Immature natural killer cell (primary cell): ENCODE measurements at places on chromosomes 5 and 9. TPM values are rescaled to one million over a fixed set of nuclear protein-coding genes. Genes with fewer than 3 reads are reported as not detected.

Gene GRM6
- not detected for polyA plus RNA-seq

Gene SLC36A3
- polyA plus RNA-seq: not detected

Gene CDKN2A
- 2.3 TPM for polyA plus RNA-seq

Gene PRRX2
- not detected for polyA plus RNA-seq

Gene SPINK13
- not detected for polyA plus RNA-seq

Gene SARDH
- polyA plus RNA-seq: 1.2 TPM

- no peak overlapping the region for H3K4me3 ChIP-seq
- H3K36me3 ChIP-seq: no peaks in the 10 kb centered on the region
- H3K27me3 ChIP-seq: peaks cover under 1% of the 10 kb centered on the region
- no peaks in the 10 kb centered on the region for H3K4me1 ChIP-seq
- no peak overlapping the region for H3K27ac ChIP-seq
Measured at GRCh38 chr5:149419532-149419858, 40.4 kb upstream of the IL17B start.

DNA sequence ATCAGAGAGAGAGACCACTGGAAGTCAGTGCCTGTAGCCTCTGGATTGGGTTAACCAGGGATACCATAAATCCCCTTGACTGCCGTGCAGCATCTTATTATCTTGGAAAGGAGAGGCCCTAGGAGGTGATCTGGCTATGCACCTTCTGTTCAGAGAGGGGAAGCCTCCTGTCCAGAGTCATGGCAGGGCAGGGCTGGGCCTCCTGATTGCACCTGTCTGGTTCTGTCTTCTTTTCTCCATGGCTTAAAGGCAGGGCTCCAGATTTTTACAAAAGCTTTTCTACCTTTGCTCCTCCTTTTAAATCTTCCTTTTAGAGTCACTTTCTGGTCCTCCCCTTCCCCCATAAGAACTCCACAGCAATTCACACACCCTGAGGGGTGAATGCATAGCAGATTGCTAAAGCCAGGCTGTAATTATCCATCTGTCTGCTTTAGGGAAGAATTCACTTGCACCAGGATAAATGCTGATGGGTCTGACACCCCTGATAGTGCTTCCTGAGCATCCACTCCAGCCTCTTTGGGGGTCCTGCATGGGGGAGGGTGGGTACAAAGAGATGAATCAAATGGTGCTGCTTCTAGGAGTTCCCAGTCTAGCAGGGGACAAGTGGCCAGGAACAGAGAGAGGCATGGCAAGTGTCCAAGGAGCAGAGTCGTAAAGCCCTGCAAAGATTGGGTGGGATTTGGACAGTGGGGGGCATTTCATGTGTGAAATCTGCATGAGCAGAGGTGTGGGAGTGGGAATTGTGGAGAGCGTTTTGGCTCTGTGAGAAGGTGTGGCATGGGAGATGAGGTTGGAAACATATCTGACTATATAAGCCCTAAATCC, 141.3 kb upstream of the ALDH1B1 start:
- H3K27ac ChIP-seq: no peak overlapping the region
- H3K36me3 ChIP-seq: no peaks in the 10 kb centered on the region
- H3K4me3 ChIP-seq: no peak overlapping the region

DNA sequence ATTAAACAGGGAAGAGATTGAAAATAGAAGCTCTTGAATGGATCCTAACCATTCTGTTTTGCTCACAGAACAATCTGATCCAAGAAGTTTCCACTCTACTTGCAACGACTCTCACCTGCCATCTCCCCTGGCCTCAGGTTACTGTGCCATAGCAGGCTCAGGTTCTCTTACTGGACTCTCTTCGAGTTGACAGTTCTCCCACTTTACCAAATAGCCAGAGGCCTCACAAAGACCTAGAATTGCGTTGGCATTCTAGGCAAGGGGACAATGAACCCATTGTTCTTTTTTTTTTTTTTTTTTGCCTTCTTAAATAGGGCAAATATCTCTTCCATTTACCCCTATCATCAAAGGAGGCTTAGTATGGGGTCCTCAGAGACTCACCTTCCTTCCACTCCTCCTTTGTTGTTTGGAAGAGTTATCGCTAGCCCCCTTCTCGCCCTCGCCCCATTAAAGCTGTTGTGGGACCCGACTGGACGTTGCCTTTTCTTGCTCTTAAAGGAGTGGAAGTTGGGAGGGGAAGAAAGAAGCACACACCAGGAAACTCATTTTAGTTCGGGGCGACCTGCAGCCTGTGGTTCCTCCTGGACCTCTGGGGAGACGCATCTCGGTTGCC, 688 bp upstream of the PLPPR1 start:
- H3K4me3 ChIP-seq: no peak overlapping the region
- H3K36me3 ChIP-seq: no peaks in the 10 kb centered on the region
- peaks cover 6% of the 10 kb centered on the region for H3K27me3 ChIP-seq
- H3K4me1 ChIP-seq: no peaks in the 10 kb centered on the region
- H3K27ac ChIP-seq: no peak overlapping the region

GRCh38 chr5:110401881-110402280, 324.6 kb downstream of the TMEM232 start:
- no peak overlapping the region for H3K4me3 ChIP-seq
- no peaks in the 10 kb centered on the region for H3K36me3 ChIP-seq
- no peaks in the 10 kb centered on the region for H3K27me3 ChIP-seq
- H3K27ac ChIP-seq: no peak overlapping the region

GRCh38 chr5:143812085-143812705, at the start of gene HMHB1:
HMHB1 (plus strand) TSS chr5:143812161.
- DNase-seq: no peak
- peaks cover 3% of the 10 kb centered on the region for H3K27me3 ChIP-seq
- H3K27ac ChIP-seq: peak within 1 kb of the TSS; percentile 39
- peaks cover 10% of the 10 kb centered on the region for H3K4me1 ChIP-seq

DNA sequence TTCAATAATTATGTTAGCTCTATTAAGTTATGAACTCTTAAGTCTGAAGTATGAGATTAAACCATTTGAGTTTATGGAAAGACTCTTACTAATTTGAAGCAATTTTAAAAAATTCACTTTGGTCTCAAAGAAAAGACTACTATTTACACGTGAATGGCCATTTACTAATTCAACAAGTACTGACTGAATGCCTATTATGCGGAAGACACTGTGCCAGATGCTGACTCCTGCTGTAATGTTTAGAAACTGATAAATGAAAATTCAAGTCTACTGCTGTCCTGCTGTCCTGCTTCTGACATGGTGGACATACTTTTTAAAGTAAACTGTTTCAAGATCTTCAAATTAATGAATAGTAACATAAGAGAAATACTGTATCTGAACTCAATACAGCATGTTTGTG, 116.2 kb downstream of the MPDZ start:
- H3K4me1 ChIP-seq: no peaks in the 10 kb centered on the region
- H3K27me3 ChIP-seq: no peaks in the 10 kb centered on the region
- H3K27ac ChIP-seq: no peak overlapping the region
- H3K4me3 ChIP-seq: no peak overlapping the region
- DNase-seq: no peak
- H3K36me3 ChIP-seq: no peaks in the 10 kb centered on the region

DNA sequence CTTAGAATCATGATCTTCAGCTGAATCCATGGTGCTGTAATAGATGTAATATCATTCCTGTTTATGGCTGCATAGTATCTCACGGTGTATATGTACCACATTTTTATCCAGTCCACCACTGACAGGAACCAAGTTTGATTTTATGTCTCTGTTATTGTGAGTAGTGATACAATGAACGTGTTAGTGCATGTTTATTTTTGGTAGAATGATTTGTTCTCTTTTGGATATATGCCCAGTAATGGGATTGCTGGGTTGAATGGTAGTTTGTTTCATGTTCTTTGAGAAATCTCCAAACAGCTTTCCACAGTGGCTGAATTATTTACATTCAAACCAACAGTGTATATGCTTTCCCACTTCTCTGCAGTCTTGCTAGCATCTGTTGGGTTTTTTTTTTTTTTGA, 175.1 kb upstream of the CDH10 start:
- no peak overlapping the region for H3K4me3 ChIP-seq
- no peak overlapping the region for H3K27ac ChIP-seq
- no peak for DNase-seq
- H3K36me3 ChIP-seq: no peaks in the 10 kb centered on the region
- H3K4me1 ChIP-seq: no peaks in the 10 kb centered on the region

- no peak overlapping the region for H3K4me3 ChIP-seq
- H3K27ac ChIP-seq: no peak overlapping the region
- peaks cover 4% of the 10 kb centered on the region for H3K4me1 ChIP-seq
- no peak for DNase-seq
- H3K36me3 ChIP-seq: no peaks in the 10 kb centered on the region
Measured at GRCh38 chr9:105191508-105192121, 52.8 kb upstream of the SLC44A1 start.

GRCh38 chr5:131250751-131251475, 12.9 kb upstream of the CDC42SE2 start:
- H3K27ac ChIP-seq: peak overlapping the region; percentile 91
- no peaks in the 10 kb centered on the region for H3K36me3 ChIP-seq
- H3K27me3 ChIP-seq: peaks cover under 1% of the 10 kb centered on the region

DNA sequence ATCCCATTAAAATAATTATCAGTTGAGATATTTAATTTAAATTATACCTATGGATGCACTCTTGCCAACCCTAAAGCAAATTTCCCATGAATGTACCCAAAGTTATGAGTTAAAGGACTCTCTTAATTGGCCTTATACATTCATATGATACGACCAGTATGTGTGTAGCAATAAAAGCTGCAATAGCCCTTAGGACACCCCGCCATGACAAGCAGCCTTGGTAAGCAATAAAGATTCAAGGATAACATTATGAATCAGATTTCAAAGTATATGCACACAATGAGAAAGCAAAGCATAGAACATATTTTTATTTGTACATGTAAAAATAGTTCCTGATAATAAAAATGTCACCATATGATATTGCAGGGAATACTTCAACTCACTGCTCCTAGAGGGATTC, 1699.3 kb upstream of the CDH9 start:
- no peak for DNase-seq
- H3K4me3 ChIP-seq: no peak overlapping the region
- no peaks in the 10 kb centered on the region for H3K4me1 ChIP-seq
- H3K27me3 ChIP-seq: no peaks in the 10 kb centered on the region
- no peaks in the 10 kb centered on the region for H3K36me3 ChIP-seq

GRCh38 chr5:179313849-179314521, 31.3 kb downstream of the ADAMTS2 start:
- DNase-seq: no peak
- H3K36me3 ChIP-seq: no peaks in the 10 kb centered on the region
- H3K27me3 ChIP-seq: peaks cover 2% of the 10 kb centered on the region
- no peak overlapping the region for H3K27ac ChIP-seq
- H3K4me1 ChIP-seq: no peaks in the 10 kb centered on the region

DNA sequence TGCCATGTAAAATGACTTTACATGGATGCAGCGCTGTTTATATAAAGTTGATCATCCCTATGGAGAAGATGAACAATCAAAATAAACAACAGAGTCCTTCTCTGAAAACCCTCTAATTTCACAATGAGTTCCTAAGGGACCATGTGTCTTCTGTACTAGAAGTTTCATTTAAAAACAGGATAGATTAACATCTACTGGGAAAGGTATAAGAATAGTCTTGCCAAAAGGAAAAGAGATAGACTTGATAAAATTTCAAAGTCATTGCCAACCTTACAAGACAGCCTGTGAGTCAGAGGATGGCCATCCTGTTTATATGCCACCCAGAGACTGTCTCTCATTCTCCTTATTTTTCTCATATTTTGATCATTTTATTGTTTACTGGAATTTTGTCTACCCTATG, 367.1 kb upstream of the PDE4D start:
- H3K4me3 ChIP-seq: no peak overlapping the region
- peaks cover 2% of the 10 kb centered on the region for H3K27me3 ChIP-seq
- no peaks in the 10 kb centered on the region for H3K36me3 ChIP-seq
- no peak overlapping the region for H3K27ac ChIP-seq
- no peaks in the 10 kb centered on the region for H3K4me1 ChIP-seq
- no peak for DNase-seq

- no peaks in the 10 kb centered on the region for H3K4me1 ChIP-seq
- no peak for DNase-seq
- no peak overlapping the region for H3K27ac ChIP-seq
- H3K27me3 ChIP-seq: peaks cover 8% of the 10 kb centered on the region
- H3K4me3 ChIP-seq: no peak overlapping the region
Measured at GRCh38 chr5:112608975-112609374, 128.7 kb upstream of the APC start.

DNA sequence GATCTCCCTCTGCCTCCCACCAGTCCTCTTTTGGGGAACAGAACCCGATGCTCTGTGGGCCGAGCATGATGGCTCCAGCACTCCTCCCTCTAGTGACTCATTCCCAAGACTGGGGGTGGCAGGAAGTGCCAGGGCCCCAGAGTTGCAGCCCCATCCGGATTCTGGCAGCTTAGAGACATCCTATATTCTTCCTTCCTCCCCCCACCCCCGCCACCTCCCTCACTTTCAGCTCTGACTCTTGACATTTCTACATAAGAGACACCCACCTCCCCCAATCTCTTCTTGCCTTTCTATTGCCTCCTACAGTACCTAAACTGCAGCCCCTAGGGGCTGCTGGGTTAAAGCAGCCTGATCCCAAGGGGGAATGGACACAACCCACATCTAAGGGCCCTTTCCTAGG, 47.1 kb upstream of the MATR3 start:
- peaks cover 7% of the 10 kb centered on the region for H3K27me3 ChIP-seq
- no peaks in the 10 kb centered on the region for H3K4me1 ChIP-seq
- no peak overlapping the region for H3K27ac ChIP-seq
- peaks cover 3% of the 10 kb centered on the region for H3K36me3 ChIP-seq
- no peak for DNase-seq
- H3K4me3 ChIP-seq: no peak overlapping the region

GRCh38 chr5:84265130-84265529, 119.5 kb downstream of the EDIL3 start:
- H3K36me3 ChIP-seq: no peaks in the 10 kb centered on the region
- H3K27ac ChIP-seq: no peak overlapping the region
- H3K4me1 ChIP-seq: no peaks in the 10 kb centered on the region
- no peak overlapping the region for H3K4me3 ChIP-seq

GRCh38 chr5:60257596-60258271, 364.2 kb upstream of the PDE4D start:
- peaks cover 2% of the 10 kb centered on the region for H3K27me3 ChIP-seq
- no peak for DNase-seq
- no peaks in the 10 kb centered on the region for H3K4me1 ChIP-seq
- no peak overlapping the region for H3K27ac ChIP-seq
- no peaks in the 10 kb centered on the region for H3K36me3 ChIP-seq

DNA sequence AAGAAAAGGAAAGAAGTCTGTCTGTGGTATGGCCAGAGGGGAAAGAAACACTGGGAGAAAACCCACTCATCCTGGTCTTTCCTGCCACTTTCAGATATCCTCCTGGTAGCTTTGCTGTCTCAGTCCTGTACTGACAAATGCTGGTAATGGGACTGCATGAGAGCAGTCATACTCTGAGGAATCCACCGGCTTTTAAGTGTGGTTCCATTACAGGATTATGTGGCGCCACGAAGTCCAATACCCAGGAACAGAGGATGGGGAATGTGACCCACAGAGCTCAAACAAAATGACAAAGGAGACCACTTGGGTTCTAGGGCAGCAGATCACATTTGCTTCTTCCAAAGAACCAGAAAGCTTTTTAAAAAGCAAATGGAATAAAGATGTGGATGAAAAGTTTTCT, 26.3 kb upstream of the FBP1 start:
- H3K4me3 ChIP-seq: no peak overlapping the region
- no peaks in the 10 kb centered on the region for H3K36me3 ChIP-seq
- H3K4me1 ChIP-seq: peaks cover 15% of the 10 kb centered on the region
- H3K27ac ChIP-seq: no peak overlapping the region
